ENCODE measurements at places on chromosomes 4 and X.

- no peak for DNase-seq
Observed at GRCh38 chrX:30657196-30658161, 4.3 kb downstream of the GK start.

DNA sequence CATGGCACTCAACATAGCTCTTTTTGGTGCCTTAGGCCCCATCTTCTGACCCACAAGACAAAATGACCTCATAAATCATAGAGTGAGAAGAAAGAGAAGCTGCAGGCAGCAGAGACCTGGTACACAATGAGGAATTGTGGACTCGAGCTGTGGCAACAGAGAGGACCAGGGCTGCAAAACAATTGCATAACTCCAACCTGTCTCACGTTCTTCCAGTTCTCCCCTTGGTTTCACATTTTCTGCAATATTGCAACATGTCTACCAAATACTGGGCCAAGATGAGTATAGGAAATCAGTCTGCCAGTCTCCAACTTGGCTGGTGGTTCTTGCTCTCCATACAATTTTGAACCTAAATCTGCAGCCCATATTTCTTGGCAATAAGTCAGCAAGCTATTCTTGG is 105.3 kb downstream of the KDR start:
- no peak for DNase-seq

DNA sequence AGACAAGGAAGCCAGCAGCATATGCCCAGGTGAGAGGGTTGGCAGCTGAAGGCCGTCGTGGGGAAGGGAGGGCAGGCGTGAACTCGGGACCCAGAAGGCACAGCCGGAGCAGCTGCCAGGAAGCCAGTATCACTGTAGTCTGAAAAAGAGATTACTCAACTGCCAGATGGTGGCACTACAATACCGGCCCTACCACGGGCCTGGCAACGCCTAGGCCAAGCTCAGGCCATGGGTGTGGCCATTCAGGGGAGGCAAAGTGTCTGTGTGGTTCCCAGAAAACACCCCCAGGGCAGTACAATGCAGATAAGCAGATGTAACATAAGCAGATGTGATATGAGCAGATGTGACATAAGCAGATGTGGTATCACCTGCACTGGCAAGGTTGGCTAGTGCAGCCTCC is 236.0 kb downstream of the AFAP1 start:
- DNase-seq = no peak

GRCh38 chrX:14697451-14697850 is 168.1 kb downstream of the GLRA2 start:
- no peak for DNase-seq

Measured in esophagus squamous epithelium (tissue), 5 donors.